T-helper 1 cell (primary cell): ENCODE measurements at places on chromosomes 5 and 9.

DNA sequence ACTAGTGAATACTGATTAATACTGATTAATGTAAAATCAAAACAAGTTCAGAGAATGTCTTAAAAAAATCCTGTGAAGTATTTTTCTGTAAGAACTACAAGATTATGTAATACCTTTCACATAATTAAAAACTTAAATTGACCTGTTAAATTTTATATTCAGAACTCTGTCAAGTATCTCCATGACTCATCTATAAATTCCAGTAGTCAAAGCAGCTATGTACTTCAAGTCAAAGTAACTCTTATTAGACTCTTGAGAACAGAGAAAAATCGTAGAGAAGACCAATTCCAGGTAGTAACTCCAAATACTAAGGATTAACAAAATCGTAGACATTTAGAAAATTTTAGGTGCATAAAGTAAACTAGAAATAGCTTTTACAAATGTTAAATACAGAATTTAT, 77.1 kb downstream of the HOMER1 start:
- no peak for DNase-seq

- no peak for DNase-seq
Measured at GRCh38 chr9:133876144-133876543, 116.0 kb downstream of the VAV2 start.

GRCh38 chr9:124793015-124793541, 16.1 kb downstream of the OLFML2A start:
- no peak for DNase-seq

DNA sequence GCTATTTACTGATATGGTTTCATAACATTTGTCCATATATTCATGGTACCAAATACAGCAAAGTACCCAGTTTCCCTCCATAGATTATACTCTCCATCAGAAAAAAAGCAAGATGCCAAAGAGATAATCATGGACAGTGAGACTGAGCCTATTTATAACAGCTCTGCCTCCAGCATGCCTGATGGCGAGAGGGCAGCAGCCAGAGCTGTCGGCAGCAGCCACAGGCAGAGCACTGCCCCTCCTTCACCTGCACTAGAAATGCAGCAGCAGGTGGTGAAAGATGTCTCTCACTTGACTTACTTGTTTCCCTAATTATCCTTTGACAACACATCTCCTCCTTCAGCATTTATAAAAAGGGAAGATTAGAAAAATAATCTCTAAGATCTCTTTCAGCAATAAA, 32.4 kb downstream of the CTNNAL1 start:
- no peak for DNase-seq

DNA sequence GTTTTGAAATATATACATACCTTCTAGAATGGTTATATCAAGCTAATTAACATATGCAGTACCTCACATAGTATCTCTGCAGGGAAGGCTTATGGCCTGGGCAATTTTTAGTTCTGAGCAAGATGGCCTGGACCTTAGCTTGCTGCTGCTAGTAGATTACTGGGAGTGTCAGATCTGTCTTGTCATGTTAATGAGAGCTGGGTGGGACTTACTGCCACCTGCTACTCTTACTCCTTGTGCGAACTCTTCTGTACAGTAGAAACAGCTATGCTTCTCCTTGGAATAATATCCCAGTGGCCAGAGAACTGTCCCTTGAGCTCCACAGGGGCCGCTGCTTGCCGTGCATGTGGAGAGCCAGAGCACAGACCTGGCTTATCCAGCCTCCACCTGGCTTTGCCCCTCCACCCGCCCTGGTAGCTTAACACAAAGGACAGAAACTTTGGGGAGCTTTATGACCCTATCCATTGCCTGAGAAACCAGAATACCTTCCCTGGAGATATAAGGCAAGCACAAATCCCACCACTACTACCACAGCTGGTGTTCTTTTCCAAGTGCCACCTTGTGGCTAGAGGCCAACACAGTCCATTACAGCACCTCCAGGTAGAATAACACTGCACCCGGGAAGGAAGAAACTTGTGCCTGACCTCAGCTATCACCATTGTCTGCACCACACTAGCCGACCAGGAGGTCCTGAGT, 74.4 kb upstream of the RUSC2 start:
- DNase-seq = no peak

- no peak for DNase-seq
Measured at GRCh38 chr9:6552498-6553121, 92.9 kb downstream of the GLDC start.

GRCh38 chr9:91037511-91038482, 236.2 kb downstream of the SYK start:
- peak; percentile 33 for DNase-seq

- DNase-seq = no peak
Measured at GRCh38 chr5:174094857-174095606, 49.5 kb downstream of the NSG2 start.

DNA sequence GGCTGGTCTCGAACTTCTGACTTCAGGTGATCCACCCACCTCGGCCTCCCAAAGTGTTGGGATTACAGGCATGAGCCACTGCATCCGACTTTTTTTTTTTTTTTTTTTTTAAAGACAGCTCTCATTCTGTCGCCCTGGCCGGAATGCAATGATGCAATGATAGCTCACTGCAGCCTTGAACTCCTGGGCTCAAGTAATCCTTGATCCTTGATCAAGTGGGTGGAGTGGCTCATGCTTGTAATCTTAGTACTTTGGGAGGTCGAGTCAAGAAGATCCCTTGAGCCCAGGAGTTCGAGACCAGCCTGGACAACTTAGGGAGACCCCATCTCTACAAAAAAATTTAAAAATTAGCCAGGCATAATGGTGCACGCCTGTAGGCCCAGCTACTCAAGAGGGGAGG, 8.1 kb downstream of the SEC24A start:
- no peak for DNase-seq

DNA sequence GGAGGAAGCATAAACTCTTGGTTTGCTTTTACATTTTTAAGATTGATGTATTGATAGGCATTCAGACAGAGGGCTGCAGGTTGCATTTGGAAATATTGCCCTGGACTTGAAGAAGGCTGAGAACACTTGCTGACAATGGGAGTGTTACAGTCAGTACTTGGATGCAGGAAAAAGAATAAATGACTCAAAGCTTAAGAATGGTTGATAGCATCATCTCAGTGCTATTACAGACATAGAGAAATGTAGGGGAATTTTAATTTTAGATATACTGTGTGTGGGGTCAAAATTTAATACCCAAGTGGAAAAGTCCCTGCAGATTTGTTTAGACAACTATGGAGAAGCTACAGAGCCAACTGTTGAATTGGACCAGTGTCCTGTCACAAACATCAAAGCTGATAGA, 101.1 kb downstream of the ISL1 start:
- DNase-seq = no peak

- no peak for DNase-seq
Measured at GRCh38 chr9:37201581-37201980, 81.2 kb downstream of the ZCCHC7 start.

DNA sequence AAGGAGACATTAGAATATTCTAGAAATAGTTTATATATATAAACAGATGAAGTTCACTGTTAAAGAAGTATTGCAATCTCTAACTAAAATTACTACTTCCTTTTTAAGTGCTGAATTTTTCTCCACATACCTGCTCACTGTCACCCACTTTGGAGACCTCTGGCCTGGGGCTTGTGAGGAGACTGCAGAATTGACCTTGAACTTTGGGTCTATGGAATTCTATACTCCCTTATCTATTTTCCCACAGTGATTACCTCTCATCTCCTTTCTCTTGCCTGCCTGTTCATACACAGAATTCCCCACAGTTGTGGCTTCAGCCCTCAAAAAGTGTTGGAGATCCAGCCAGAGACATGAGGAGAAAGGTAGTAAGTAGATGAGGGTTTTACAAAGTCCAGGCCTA, 45.4 kb downstream of the LARP1 start:
- no peak for DNase-seq

- no peak for DNase-seq
Measured at GRCh38 chr9:27206041-27206440, 90.9 kb downstream of the EQTN start.

DNA sequence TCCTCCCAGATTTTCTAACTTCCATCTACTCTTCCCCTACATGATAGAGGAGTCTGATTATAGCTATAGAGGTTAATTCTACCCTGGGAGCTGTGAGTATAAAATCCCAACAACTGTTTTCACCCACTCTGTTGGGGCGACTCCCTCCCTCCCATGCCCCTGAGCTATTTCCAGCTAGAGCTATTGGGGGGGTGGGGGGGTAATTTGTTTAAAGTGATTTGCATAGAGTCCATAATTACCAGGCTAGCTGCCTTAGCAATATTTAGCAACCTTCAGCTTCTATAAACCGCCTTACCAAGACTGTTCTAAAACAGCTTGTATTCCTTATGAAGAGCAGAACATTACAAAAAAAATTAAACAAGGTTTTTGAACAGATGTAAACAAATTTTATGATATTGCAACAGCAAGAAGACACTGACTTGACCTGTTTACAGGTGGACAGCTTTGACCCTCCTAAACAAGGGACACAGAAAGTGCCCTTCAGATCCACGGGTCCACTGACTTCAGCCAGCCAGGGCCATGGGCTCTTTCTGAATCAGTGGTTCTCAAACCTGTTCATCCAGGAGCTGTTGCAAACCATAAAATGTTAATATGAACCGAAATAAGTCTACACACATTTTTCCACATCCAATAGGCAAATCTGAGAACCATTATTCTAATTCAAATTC, 98.2 kb downstream of the OTULIN start:
- DNase-seq = no peak

DNA sequence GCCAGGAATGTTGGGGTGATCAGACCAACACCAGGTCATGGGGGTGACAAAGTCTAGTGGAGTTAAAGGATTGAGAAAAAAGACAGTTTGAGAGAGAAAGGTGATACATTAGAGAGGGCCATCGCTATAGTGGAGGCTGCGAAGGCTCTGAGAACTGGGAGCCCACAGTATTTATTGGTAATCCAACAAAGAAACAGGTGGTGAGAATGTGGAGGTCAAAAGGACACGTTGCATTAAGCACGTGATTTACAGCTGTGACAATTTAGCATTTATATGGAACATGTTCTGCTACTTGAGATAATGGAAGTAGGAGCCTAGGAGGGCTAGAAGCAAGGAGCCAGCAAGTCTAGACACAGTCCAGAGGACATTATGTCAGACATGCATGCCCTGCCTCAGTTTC, 2086.5 kb upstream of the C9orf72 start:
- no peak for DNase-seq

- DNase-seq = no peak
Measured at GRCh38 chr9:79053598-79053997, 518.2 kb upstream of the TLE4 start.

DNA sequence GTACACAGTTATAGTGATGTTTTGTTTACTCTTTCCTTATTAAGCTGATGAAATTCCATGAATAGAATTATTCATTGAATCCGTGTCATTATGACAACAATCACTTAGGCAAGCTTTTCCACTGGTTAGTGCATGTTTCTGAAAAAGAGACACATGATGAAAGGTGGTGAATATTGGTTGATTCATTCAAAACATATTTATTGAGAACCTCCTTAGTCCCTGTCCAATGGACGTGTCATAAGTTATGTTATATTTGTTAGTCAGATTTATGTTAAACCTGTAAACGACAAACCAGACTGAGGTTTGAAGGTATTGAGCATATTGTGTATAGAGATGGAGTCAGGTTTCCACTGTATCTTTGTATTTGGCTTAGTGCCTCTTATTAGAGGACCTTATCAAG, 1888.9 kb upstream of the CDH6 start:
- DNase-seq = no peak

DNA sequence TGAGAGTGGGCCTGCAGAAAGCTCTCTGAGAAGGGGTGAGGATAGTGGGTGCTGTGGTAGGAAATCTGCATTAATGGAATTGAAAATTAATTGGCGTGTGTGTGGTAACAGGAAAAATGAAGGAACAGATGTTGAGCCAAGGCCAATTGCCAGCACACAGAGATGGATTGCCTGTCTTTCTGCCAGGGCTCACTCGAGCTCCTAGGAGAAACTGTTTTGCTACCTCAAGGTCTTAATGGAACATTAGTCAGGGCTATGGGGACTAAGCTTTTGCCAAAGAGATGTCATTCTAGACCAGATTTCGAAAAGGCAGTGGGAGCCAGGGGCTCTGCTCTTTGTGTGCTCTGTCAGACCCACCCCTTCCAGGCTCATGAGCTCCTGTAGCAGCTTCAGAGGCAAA, 124.0 kb upstream of the EFNA5 start:
- DNase-seq = no peak

DNA sequence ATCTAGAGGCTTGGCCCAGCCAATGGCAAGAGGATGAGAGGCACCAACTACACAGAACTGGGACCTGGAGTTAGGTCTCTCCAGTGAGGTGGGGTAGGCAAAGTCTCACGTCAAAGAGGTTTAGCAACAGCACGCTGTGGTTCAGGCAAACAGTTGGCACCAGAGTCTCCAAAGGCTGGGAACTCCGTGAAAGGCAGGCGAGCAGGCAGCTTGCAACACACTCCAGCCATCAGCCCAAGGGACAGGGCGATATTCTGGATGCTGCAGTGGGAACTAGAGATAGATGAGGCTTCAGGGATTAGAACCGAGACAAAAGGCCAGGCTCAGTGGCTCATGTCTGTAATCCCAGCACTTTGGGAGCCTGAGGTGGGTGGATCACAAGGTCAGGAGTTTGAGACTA, 129.1 kb downstream of the PDZD2 start:
- no peak for DNase-seq

- no peak for DNase-seq
Measured at GRCh38 chr5:9187614-9188013, 358.3 kb downstream of the SEMA5A start.

DNA sequence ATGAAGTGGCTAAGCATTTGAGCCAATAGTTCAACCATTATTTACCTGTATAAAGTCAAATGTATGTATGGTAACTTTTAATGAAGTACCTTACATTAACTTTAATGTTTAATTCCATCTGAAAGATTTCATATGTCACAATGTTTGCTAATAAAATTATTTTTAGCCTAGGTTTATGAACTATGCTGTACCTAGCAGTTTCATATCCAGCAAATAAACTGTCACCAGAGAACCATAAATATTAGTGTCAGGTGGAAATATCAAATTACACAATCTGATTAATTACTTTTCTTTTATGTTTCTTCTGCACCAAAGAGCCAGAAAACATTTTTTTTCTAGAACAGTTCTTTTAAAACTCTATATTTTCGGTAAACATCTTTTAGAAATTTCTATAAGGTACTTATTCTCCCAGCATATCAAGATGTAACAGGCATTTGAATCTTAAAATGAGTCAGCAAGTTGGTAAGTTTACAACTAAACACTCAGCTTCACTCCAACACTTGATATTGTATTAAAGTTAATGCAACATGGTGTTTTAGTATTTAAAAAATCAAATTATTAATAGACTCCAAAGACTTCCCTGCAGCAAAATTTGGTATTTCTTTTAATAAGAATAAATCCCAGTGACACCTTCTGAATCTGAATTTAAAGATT, 8.5 kb upstream of the CCDC192 start:
- no peak for DNase-seq

DNA sequence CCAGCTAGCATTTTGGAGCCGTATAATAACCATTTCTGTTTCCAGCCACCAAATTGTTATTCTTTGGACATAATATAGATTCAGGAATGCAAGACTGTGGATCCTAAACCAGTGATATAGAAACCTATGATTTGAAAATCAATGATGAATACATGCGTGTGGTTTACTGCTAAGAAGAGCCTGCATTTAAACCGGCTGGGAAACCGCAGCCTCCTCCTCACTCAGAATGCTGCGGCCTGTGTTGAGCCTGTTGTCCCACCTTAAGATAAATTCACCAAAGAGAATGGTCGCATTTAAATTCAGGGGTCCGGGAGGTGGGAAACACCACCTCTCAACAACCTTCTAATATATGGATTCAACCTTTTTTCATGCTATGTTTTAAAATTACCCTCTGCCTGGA, 148.0 kb downstream of the MEF2C start:
- DNase-seq = no peak
